ENCODE measurements at places on chromosomes 4 and X. TPM values are rescaled to one million over a fixed set of nuclear protein-coding genes. Genes with fewer than 3 reads are reported as not detected.

DNA sequence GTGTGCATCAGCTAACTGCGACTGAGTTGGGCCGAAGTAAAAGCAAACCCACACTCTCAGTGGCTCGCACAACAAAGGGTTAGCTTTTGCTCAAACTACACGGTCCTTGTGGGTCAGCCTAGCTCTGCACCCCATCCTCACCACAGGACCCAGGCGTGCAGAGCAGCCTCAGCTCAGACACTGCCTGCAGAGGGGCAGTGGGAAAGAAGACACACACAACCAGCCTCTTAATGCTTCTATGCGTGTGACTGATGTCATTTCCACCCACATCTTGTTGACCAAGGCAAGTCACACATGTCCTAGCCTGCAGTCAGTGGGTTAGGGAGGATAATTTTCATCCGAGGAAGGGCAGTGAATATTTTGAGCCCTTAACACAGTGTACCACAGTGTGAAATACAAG is 40.5 kb downstream of the HMGB2 start:
- H3K36me3 ChIP-seq, result no peaks in the 10 kb centered on the region
- no peaks in the 10 kb centered on the region for H3K27me3 ChIP-seq
- H3K4me1 ChIP-seq, result peaks cover 11% of the 10 kb centered on the region
- H3K27ac ChIP-seq, result no peak overlapping the region
- no peak for DNase-seq
- H3K4me3 ChIP-seq, result no peak overlapping the region

DNA sequence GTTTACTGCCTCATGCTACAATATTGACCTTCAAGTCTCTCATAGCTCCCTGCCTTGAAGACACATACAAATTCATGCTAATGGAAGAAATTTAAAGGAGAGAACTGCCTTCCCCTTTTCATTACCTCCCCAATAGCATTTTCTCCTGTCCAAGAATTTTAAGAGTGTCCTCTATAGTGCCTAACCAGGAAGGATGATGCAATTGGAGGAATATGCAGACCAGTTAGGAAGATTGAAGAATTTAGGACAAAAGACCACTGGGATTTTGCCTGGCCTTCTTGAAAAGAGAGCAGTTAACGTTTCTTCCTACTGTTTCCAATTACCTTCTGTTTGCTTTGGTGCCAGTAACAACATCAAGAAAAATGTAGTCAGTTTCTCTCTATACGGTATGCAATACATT is 443.9 kb downstream of the INPP4B start:
- peaks cover 53% of the 10 kb centered on the region for H3K4me1 ChIP-seq
- H3K36me3 ChIP-seq, result no peaks in the 10 kb centered on the region

- no peaks in the 10 kb centered on the region for H3K4me1 ChIP-seq
- H3K4me3 ChIP-seq, result no peak overlapping the region
- H3K27ac ChIP-seq, result no peak overlapping the region
- H3K27me3 ChIP-seq, result no peaks in the 10 kb centered on the region
- no peaks in the 10 kb centered on the region for H3K36me3 ChIP-seq
Observed at GRCh38 chr4:165972747-165973146, 99.7 kb downstream of the TLL1 start.

DNA sequence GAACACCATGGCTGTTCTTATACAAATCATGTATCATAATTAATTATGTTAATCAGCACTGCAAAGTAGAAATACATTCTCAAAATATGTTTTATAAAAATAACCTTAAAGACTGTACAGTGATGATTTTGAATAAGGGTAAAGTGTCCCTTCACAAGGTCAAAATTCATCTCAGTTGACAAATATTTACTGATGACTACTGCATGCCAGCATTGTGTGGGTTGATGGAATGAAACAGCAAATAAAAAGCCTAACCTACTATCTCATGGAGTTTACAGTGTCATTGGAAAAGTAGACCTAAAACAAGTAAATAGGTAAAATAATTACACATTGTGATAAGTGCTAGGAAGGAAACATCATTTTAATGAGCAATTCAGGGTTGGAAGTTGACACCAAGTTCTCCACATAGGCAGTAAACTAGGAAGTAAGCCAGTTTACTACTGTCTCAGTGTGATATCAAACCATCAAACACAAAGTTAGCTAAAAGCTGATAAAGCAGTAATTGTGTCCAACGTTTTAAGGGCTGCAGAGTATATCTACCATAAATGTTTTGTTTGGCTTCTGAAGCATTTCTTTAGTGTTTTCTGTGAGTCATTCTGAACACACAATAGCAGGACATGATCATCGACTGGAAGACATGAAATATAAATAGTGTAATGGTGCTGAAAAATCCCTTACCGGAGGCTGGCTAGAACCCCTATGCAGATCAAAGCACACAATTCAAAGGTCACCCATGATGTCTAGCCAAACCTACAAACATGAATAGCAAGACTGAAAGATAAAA is 221.8 kb downstream of the DACH2 start:
- DNase-seq, result no peak
- no peak overlapping the region for H3K4me3 ChIP-seq
- H3K27ac ChIP-seq, result no peak overlapping the region
- H3K27me3 ChIP-seq, result no peaks in the 10 kb centered on the region
- H3K4me1 ChIP-seq, result peaks cover 12% of the 10 kb centered on the region

DNA sequence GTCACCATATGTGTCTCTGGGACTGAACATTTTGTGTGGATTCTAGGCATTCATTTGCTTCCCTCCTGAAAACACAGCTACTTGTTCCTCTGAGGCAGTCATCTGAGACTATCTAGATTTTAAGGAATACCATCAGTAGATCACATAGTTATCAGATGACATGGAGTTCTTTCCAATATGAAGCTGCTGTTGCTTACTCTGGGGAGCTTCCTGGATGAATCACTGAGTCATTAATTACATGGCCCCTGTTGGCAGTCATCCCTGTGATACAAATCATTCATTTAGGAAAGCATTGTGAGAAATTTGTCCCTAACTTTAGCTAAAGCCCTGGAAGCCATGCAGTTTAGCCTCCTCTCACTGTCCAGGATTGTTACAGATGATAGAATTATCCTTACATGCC is 98.2 kb upstream of the ARSJ start:
- peaks cover 5% of the 10 kb centered on the region for H3K36me3 ChIP-seq
- H3K27ac ChIP-seq, result no peak overlapping the region
- H3K4me3 ChIP-seq, result no peak overlapping the region
- no peak for DNase-seq

GRCh38 chr4:1732911-1733310 is 11.6 kb downstream of the TACC3 start:
- H3K27me3 ChIP-seq, result no peaks in the 10 kb centered on the region
- H3K36me3 ChIP-seq, result peaks cover 37% of the 10 kb centered on the region
- peaks cover 5% of the 10 kb centered on the region for H3K4me1 ChIP-seq
- H3K27ac ChIP-seq, result peak overlapping the region; percentile 25
- no peak overlapping the region for H3K4me3 ChIP-seq
- no peak for DNase-seq

GRCh38 chr4:147076179-147076578 is 130.5 kb upstream of the TTC29 start:
- no peaks in the 10 kb centered on the region for H3K27me3 ChIP-seq
- DNase-seq, result no peak
- H3K4me3 ChIP-seq, result no peak overlapping the region
- no peak overlapping the region for H3K27ac ChIP-seq
- peaks cover 32% of the 10 kb centered on the region for H3K4me1 ChIP-seq
- peaks cover 2% of the 10 kb centered on the region for H3K36me3 ChIP-seq

GRCh38 chrX:85419293-85419692 is 39.8 kb upstream of the POF1B start:
- H3K27me3 ChIP-seq, result no peaks in the 10 kb centered on the region
- no peak overlapping the region for H3K27ac ChIP-seq
- DNase-seq, result no peak
- H3K36me3 ChIP-seq, result no peaks in the 10 kb centered on the region

DNA sequence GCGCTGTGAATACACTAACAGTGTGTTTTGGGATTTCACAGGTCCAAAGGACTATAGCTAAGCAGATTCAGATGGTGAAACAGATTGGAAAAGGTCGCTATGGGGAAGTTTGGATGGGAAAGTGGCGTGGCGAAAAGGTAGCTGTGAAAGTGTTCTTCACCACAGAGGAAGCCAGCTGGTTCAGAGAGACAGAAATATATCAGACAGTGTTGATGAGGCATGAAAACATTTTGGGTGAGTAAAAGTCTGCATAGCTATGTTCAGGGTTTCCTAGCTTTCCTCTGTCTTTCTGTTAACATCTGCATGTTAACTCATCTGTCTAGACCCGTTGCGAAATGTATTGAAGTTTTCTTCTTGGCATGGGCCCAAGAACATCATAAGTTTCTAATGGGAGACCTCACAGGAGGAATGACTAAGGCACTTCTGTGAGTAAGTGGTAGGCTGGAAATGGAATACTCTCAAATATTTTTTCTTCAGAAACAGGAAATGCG is 372.1 kb downstream of the BMPR1B start:
- H3K36me3 ChIP-seq, result no peaks in the 10 kb centered on the region
- no peak for DNase-seq
- H3K27ac ChIP-seq, result peak overlapping the region; percentile 60
- H3K27me3 ChIP-seq, result no peaks in the 10 kb centered on the region

DNA sequence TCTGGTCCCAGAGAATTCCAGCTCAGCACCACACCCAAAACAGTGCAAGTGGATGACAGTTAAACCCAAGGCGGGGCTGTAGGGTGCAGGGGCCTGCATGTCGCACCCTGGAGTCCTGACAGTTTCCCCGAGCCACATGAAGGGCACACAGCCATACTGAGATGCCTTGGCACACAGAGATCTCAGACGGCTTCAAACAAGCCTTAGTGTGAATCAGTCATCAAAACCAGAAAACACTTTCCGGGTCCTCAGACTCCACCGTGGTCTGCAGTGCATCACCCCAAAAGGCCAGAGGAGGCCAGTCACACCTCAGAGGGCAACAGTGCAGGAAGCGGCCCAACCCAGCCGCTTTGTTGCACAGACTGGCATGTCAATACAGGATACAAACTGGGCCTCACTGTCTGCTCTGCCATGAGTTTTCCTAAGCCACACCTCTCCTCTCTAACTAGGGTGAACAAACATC is 64.6 kb upstream of the ENPP6 start:
- no peak overlapping the region for H3K27ac ChIP-seq
- DNase-seq, result no peak
- H3K4me1 ChIP-seq, result peaks cover 1% of the 10 kb centered on the region

GRCh38 chrX:115013705-115014104 is 3.7 kb downstream of the IL13RA2 start:
- no peaks in the 10 kb centered on the region for H3K36me3 ChIP-seq
- DNase-seq, result no peak
- no peak overlapping the region for H3K4me3 ChIP-seq

The STPG2 gene
- 0.85 TPM for total RNA-seq

The THAP9 gene
- total RNA-seq, result 8.8 TPM

DNA sequence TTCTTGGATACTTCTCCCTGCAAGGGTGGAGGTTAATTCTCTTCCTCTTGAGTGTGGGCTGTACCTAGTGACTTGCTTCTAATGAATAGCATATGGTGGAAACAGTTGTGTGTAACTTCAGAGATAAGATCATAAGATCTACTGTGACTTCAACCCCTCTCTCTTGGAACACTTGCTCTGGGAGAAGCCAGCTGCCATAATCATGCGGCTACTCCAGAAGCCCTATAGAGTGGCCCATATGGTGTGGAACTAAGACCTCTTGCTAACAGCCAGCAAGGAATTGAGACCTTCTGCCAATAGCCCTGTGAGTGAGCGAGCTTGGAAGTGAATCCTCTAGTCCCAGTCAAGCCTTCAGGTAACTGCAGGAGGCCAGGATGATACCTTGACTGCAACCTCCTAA is 81.1 kb downstream of the RBMX2 start:
- no peak overlapping the region for H3K27ac ChIP-seq
- H3K4me1 ChIP-seq, result no peaks in the 10 kb centered on the region
- DNase-seq, result no peak
- peaks cover 4% of the 10 kb centered on the region for H3K27me3 ChIP-seq
- H3K36me3 ChIP-seq, result no peaks in the 10 kb centered on the region

DNA sequence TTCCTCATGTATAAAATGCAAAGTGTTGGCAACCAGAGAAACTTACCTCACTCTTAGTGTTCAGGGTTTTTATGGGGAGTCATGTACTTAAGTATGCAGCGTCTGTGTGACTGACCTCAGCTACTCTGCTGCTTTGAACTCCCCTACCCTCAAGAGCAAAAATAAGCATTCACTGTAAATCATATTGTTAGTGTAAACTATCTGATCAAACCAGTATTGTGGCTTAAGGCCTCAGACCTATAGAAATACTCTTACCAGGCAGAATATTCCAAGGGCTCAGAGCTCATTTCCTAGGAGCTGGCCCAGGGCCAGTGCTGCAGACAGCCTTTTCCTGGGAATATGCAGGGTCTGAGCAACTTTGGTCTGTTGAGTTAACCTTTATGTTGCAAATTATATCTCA is 453.1 kb downstream of the CCSER1 start:
- peak overlapping the region; percentile 84 for H3K27ac ChIP-seq
- DNase-seq, result no peak
- H3K36me3 ChIP-seq, result peaks cover 2% of the 10 kb centered on the region
- H3K4me3 ChIP-seq, result no peak overlapping the region
- H3K4me1 ChIP-seq, result peaks cover 36% of the 10 kb centered on the region

DNA sequence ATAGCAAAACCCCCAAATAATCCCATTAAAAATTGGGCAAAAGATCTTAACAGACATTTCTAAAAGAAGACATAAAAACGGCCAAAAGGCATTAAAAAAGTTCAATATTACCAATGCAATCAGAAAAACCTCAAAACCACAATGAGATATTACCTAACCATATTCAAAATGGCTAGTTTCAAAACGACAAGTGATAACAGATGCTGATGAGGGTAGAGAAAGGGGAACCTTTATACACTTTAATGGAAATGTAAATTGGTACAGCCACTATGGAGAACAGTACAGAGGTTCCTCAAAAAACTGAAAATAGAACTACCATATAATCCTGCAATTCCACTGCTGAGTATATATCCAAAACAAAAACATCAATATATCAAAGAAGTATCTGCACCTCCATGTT is 6.2 kb downstream of the AADAT start:
- no peak overlapping the region for H3K27ac ChIP-seq
- H3K36me3 ChIP-seq, result peaks cover 70% of the 10 kb centered on the region
- no peaks in the 10 kb centered on the region for H3K27me3 ChIP-seq

DNA sequence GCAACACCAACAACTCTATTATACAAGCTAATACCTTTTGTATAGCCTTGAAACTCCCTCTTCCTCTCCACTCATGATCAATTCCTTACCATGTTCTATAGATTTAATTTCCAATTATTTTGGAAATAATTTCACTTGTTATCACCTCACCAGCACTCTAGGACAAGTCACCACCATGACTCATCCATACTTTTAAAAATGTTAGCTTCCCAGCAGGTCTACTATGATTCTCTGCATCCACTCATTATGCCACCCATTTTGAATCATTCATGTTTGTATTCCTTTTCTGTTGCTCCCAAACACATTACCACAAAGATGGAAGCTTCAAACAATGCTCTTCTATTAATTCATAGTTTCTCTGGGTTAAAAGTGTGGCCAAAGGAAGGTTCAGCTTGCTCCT is 469.6 kb downstream of the PDGFC start:
- H3K27ac ChIP-seq, result no peak overlapping the region
- H3K36me3 ChIP-seq, result peaks cover 4% of the 10 kb centered on the region
- no peak overlapping the region for H3K4me3 ChIP-seq
- no peaks in the 10 kb centered on the region for H3K27me3 ChIP-seq
- no peaks in the 10 kb centered on the region for H3K4me1 ChIP-seq

Data from mesothelial cell of epicardium (in vitro differentiated cells).